ENCODE measurements at places on chromosomes 4 and X.

- no peak for DNase-seq
These were observed 164.3 kb downstream of the GABRB1 start for GRCh38 chr4:47195706-47196105.

DNA sequence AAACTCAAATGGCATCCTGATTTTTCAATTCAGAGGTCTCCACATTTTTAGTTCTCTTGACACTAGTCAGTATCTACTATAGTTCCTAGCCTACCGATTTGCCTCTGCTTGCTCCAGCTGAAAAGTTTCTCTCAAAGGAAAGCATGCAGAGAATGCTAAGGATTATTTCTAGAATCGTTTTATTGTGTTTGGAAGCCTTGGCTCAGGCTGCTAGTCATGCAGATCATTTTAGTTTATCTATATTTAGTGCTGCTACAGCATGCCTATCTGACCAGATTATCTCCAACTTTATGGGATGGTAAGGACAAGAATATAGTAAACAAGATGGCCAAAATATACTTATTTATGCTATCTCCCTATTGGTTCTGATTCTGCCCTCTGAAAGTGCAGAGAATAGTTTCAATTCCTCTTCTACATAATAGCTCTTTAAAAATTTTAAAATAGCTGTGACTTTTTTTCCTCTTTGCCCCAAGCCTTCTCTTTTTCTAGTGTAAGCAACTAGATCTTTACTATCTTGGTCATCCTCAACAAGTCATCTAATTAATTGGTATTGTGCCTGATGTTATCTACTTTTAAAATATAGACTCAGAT, 15.7 kb upstream of the DRP2 start:
- DNase-seq = no peak

DNA sequence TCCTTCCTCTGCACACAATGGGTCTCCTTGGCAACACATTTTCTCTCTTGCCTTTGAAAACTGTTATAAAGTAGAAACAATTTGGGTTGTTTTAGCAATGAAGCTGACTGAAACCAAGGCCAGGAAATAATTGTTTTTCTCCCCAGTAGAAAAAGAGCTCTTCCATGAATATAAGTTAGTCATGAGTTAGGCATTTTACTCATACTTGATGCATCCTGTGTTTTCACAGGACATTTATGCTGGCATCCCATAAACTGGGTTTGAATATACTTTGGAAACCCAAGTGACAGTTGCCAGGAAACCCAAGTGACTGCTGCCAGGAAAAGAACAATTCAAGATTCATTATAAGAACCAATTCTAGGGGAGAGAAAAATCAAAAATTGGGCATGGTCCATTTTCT, 128.6 kb upstream of the NPY2R start:
- DNase-seq = no peak

GRCh38 chr4:2413821-2414610, 4.4 kb downstream of the ZFYVE28 start:
- no peak for DNase-seq

DNA sequence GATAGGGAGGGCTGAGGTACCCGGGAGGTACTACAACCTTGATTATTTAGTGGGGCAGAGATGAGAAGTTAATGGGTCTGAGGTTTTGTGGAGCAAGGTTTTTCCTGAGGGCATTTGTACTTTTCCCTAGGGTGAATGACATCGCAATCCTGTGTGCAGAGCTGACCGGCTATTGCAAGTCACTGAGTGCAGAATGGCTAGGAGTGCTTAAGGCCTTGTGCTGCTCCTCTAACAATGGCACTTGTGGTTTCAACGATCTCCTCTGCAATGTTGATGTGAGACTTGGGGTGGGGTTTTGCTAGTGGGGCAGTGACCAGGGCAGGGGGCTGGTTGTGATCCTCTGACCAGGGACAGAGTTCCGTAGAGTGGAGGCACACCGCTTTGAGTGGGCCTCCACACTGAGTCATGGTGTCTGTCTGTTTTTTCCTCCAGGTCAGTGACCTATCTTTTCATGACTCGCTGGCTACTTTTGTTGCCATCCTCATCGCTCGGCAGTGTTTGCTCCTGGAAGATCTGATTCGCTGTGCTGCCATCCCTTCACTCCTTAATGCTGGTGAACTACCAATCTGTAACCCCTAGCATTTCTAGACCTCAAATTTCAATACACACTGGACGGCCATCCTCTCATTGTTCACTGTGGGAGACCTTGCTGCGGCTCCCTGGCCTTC, 9.9 kb downstream of the MED12 start:
- DNase-seq = no peak

- DNase-seq = no peak
These were observed 13.5 kb downstream of the ASB11 start for GRCh38 chrX:15301924-15302323.

GRCh38 chr4:182502064-182502463, 258.9 kb downstream of the TENM3 start:
- DNase-seq = no peak

DNA sequence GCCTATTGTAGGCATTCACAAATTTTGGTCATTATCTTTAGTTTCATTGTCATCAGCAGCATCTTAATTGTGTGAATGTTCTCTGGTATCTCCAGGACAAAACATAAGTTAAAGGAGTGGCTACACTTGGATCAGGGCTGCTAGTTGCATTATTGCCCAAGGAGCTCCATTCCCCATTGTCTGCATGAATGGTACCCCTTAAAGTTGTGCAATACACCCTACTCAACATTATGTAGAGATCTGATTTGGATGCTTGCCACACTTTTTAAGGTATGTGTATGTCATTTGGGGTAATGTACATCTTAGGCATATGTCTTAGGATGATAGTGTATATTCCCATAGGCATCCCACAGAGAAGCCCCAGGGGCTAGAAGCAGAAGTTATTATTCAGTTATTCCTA, 2.9 kb downstream of the GRXCR1 start:
- no peak for DNase-seq

DNA sequence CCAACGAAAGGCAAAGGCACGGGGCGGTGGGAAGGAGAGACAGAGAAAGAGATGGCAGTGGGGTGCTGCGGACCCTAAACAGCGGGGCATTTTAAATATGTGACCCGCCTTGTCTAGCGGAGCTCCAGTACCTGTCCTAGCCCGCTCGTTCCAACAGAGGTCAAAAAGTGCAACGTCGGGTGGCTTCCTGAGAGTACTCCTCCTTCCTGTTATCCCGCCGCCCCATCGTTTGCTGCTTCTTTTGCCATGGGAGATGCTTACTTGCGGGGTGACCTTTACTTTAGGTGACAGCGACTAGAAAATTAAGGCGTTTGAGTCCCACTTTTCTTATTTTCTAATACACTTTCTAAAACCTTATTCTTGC, 735 bp downstream of the NRK start:
- no peak for DNase-seq

- no peak for DNase-seq
These were observed 895 bp downstream of the ADGRL3 start for GRCh38 chr4:61200916-61201526.

- DNase-seq = no peak
These were observed 19.8 kb downstream of the TSPAN5 start for GRCh38 chr4:98638661-98639060.

GRCh38 chrX:46704767-46705386, 54.0 kb downstream of the SLC9A7 start:
- no peak for DNase-seq

DNA sequence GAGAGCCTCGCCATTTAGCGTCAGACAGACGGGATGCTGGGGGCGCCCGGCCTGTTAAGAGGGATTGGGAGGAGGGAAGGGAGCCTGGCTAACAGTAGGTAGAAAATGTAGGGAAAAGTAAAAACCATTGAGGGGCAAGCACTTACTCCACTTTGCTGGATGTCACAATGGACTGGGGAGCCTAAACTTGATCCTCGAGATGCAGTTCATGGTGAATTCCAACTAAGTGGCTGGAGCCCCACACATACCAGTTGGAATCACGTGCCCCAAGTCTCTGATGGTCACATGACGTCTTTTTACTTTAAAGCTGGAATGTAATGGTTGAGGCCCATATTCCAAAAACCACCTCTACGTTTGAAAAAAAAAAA, 1.5 kb downstream of the PLS3 start:
- DNase-seq = no peak

Measured in sciatic nerve (tissue), 2 donors.